ENCODE measurements at places on chromosomes 4 and X.

DNA sequence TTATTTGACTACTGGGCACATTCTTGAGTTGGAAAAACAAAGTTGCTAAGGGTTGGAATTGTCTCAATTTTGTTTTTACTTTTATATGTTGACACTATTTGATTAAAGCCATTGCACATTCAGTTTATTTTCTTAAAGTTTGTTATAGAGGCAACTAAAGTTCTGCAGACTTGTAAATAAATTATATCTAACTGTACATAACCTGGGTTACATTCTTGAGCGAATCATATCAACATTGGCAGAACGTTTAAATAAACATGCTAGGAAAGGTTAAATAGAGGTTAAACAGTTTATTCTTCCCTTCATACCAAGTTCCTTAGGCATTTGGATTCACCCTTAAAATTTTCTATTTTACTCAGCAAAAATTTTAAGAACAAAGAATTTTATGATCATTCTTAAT lies 74.5 kb downstream of the UCHL1 start:
- no peak for DNase-seq

DNA sequence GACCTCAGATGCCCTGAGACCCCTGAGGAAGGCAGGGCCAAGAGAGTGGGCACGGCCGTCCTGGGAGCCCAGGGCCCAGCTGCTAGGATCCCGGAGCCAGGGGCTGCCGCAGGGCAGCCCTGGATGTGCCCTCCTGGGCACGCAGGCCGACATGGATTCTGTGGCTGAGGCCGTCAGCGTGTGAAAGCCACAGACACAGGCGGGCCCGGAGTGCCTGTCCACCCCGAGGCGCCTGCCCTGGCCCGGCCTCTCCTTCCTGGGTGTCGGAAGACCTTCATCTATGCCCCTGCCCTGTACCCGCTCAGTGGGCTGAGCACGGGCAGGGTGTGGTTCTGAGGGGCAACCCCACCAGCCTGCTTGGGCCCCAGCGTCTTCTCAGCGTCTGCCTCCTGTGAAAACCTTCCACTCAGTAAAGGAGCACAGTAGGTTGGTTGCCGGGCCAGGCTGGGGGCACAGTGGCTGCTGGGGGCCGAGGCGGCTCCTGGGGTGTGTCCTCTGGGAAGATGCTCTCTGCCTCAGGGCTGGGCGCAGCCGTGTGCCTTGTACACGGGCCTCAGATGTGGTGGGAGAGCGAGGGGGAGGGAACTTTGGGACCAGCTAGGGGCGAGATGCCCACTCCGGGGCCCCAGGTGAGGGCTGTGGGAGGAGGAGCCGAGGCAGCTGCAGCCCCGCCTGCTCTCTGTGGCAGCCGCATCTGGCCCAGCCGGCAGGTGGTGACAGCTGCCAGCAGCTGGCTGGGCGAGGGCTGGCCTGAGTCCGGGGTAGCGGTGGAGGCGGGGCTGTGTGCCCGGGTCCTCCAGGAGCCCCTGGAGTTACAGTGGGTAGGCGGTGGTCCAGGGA lies 20.8 kb downstream of the FGFRL1 start:
- DNase-seq: no peak

DNA sequence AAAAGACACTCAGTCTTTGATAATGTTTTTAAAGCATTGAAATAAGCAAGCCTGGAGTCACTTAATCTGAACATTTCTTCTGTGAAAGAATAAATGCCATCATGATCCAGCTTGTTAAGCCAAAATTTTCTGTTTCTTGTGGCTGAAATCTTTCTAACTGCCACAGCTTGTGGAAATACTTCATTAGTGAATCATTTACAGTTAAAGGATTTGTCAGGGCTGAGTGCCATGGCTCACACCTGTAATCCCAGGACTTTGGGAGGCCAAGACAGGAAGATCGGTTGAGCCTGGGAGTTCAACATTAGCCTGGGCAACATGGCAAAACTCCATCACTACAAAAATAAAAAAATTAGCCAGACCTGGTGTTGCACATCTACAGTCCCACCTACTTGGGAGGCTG lies 93.3 kb upstream of the PDE5A start:
- DNase-seq: no peak

GRCh38 chr4:76060506-76060905 lies 14.0 kb upstream of the ART3 start:
- no peak for DNase-seq

DNA sequence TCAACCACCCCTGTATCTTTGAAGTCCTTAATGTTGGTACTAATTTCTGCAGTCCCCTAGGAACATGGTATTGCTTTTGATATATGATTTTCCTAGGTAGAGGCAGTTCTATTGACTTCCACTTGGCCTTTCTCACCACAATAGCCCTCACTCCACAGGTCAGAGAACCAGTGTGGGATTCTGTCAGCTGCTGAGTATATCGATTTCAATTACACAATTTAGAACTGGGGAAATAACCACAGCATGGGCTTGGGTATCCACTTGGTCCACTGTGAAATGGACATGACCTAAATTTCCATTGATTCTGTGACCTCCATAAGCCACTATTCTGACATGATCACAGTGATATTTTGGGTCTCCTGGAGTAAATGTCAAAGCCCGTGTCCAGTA lies 62.3 kb downstream of the KANTR start:
- no peak for DNase-seq

GRCh38 chr4:186191200-186192065 lies at the start of gene CYP4V2:
Gene CYP4V2 (plus strand): TSS chr4:186191567. CDS start chr4:186191824, 257 bp downstream.
- peak; percentile 81 for DNase-seq

DNA sequence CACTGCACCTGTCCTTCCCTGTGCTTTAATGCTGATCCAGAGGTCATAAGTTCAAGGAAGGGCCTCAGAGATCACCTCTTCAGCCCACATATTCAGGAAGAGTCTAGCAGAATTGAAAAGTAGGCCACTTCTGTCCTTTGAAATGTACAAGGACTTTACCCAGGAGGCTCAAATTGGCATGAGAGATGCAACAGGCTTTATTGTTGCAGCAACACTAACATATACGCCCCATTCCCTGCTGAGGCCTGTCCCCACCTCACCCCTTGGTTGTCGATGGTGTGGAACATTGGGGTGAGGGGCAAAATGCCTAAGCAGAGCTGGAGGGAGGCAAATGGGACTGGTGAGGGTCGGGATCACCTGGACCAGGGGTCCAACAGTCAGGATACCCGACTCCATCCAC lies 2.8 kb downstream of the PRAF2 start:
- no peak for DNase-seq

DNA sequence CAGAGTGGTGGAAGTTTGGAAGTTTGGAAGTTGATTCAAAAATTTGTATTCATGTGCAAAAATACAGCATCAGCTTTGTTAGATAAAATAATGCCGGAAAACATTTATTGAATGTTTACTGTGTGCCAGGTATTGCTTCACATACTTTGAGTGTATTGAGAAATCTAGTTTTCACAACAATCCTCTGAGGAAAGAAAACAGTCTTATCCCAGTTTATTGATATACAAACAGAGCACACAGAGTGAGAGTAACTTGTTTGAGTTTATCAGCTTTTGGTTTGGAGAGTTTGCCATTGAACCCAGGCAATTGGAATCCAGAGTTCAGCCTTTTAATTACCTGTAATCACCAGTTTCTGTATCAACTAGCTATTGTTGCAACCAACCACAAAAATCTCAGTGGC lies 127.2 kb upstream of the RPS6KA3 start:
- DNase-seq: no peak

DNA sequence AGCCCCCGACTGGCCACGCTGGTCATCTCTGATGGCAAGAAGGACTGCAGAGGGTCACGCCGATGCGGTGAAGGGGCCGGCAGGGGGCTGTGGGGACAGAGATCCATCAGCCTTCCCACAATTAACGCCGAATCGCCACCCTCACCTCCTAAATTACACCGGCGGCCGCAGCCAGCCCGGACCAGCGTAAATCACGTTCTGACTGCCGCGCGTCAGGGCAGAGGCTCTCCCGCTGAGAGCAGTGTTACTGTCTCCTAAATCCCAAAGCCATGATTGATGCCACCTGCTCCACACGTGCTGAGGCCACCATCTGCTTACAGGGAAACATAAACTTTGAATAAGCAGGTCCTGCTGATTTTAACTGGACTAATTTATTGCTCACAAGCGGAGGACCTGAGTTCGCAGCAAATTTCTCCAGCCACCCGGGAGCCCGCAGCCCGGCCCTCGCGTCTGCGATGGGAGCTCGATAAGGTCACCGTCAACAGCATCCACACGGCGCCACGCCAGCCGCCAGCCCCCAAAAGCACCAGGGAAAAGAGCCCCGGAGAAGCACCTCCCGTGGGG lies 127.3 kb upstream of the NKX1-1 start:
- DNase-seq: no peak

DNA sequence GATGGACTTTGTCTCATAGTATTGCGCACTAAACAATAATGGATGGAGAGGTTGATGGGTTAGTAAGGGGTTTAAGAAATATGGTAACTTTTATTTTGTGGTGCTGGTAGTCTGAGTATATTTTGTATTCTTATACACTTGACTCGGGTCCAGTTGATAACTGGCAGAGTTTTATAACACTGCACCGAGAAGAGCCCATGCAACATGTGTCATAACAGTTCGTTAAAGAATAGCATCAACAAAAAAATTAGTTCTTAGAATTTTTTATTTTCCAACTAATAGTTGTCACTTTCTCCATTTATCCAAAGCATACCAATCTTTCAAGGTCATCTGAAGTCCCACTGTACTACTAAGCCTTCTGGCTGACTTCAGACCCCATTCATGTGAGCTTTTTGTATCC lies 175.1 kb downstream of the SOWAHB start:
- DNase-seq: no peak

DNA sequence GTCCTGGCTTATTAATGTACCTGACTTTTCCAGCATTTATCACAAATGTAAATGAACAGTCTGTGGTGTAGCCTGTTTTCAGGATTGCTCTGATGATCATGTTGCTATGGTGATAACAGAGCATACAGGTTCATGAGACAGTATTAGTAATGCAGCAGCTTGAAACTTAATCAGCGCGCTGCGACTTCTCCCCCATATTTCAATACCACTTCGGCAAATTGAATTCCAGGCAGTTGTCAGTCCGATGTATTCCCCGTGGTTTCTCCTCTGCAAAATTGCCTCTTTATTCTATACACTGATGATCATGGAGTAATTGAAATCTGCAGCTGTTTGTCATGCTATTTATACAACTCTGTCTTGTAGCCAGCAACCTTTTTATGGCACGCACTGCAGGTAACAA lies 239.3 kb downstream of the C4orf33 start:
- no peak for DNase-seq

- DNase-seq: no peak
Observed at GRCh38 chr4:151013944-151014343, 1.1 kb downstream of the LRBA start.

GRCh38 chr4:83392562-83392961 lies 57.9 kb upstream of the HPSE start:
- no peak for DNase-seq

DNA sequence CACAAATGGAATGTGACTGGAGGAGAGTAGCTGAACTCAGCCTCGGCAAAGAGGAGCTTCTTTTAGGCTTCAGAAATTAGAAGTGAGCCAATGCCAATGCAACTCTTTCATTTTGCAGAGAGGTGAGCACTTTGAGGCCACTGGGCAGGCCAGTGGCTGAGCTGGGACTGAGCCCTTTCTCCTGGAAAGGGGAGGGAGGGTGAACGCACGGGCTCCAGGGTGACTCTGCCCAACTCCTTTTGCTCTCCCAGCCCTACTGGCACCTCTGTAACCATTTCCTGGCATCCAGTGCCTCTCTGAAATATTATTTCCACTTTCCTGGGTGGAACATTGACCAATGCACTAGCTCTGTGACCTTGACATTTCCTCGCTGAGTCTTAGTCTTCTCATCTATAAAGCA lies 88.1 kb downstream of the SLC2A9 start:
- DNase-seq: no peak

- no peak for DNase-seq
Observed at GRCh38 chrX:69109706-69110105, 55.5 kb downstream of the PJA1 start.

DNA sequence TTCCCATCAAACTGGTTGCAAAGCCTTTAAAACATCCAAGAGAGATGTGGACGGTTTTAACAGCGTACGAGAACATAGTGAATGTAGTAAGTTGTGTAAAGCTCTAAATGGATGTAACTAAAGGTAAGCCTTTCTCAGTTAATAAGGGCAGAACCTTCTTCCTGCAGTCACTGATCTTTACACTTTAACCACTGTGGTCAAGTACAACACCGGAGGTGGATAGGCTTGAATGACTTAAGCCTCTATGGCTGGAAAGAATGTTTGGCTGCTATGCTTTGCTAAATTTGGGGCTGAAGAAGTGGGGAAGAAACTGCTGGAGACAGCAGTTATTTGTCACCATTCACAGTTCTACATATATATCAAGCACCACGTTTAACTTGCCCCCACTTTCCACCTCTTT lies 285.1 kb upstream of the FMR1 start:
- DNase-seq: no peak

- no peak for DNase-seq
Observed at GRCh38 chrX:28979877-28980276, 392.6 kb downstream of the IL1RAPL1 start.

DNA sequence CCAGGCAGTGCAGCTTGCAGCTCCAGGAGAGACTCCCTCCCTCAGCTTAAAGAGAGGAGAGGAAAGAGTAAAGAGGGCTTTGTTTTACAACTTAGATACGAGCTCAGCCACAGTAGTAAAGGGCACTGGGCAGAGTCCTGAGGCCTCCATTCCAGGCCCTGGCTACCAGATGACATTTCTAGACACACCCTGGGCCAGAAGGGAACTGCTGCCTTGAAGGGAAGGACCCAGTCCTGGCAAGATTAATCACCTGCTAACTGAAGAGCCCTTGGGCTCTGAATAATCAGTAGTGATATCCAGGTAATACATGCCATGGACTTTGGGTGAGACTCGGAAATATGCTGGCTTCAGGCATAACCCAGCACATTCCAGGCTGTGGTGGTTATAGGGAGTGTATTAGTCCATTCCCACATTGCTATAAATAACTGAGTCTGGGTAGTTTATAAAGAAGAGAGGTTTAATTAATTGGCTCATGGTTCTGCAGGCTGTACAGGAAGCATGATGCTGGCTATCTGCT lies 15.3 kb upstream of the SLC16A2 start:
- DNase-seq: no peak

- no peak for DNase-seq
Observed at GRCh38 chr4:144189121-144189520, 48.6 kb upstream of the GYPA start.

- DNase-seq: no peak
Observed at GRCh38 chrX:13110433-13111324, 66.3 kb upstream of the FAM9C start.

DNA sequence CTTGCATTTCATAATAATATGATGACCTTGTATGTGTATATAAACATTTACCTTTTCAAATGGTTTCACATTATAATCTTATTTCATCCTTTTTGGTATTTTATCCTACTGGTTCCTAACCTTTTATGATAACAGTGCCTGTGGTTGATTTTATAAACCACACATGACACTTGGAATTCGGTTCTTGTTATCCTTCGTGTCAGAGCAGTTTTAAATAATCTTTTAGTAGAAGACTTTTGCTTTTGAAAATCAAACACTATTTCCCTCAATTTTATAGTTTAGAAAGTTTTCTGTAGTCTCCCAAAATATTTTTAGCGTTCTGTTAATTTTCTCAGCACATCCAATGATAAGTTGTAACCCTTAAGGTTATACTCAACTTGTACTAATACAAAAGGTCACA lies 676.8 kb downstream of the RAPGEF2 start:
- no peak for DNase-seq

- DNase-seq: peak; percentile 1
Observed at GRCh38 chrX:19593690-19594089, 78.4 kb upstream of the MAP3K15 start.
